Breast epithelium (tissue), 4 donors: ENCODE measurements at places on chromosomes 2 and 18. TPM values are rescaled to one million over a fixed set of nuclear protein-coding genes. Genes with fewer than 3 reads are reported as not detected.

DNA sequence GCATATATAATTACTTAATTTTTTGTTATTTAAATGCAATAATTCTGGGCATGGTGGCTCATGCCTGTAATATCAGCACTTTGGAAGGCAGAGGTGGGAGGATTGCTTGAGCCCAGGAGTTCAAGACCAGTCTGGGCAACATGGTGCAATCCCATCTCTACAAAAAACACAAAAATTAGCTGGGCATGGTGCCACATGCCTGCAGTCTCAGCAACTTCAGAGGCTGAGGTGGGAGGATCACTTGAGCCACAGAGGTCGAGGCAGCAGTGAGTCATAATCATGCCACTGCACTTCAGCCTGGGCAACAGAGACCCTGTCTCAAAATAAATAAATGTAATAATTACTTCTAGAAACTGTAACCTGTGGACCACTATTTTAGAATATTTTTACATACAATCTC, 21.5 kb upstream of the TMEM87B start:
- no peak for DNase-seq

DNA sequence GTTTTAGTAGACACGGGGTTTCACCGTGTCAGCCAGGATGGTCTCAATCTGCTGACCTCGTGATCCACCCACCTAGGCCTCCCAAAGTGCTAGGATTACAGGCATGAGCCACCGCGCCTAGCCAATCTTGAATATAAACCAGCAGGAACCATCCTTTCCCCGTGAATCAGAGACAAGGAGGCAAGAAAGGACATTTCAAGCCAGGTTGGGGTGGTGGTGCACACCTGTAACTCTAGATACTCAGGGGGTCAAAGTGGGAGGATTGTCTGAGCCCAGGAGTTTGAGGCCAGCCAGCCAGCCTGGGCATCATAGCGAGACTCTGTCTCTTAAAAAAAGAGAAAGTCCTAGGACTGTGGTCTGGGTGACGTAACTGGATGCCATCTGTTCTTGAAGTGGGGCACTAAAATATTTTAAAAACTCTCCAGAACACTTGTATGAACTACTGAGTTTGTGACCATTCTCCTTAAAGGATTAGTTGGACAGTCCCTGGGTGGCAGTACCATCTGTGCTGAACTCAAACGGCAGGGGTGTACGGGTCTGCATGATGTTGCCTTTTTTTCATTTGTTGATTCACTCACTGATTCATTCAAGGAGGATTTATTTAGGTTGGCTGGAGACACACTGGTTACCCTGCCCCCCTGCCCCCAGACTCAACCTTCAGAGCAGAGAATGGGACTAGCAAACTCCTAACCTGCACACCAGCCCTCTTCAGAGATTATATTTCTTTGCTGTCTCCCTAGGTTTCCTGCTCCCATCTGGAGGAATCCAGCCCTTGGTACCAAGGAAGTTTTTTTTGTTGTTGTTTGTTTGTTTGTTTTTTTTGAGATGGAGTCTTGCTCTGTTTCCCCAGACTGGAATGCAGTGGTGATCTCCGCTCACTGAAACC, 2.9 kb upstream of the TLX2 start:
- DNase-seq = no peak

Gene UBXN2A
- total RNA-seq = 16.4 TPM

Gene LBX2
- 0.29 TPM for total RNA-seq

Gene ST8SIA5
- total RNA-seq = 0.33 TPM

- DNase-seq = no peak
Observed at GRCh38 chr2:100884145-100884621, 64.2 kb downstream of the NPAS2 start.

Gene UGT1A4
- not detected for total RNA-seq

- no peak for DNase-seq
Observed at GRCh38 chr2:42960842-42961180, 168.4 kb upstream of the HAAO start.

- DNase-seq = peak; percentile 70
Observed at GRCh38 chr18:48488388-48488850, 50.4 kb upstream of the CTIF start.

DNA sequence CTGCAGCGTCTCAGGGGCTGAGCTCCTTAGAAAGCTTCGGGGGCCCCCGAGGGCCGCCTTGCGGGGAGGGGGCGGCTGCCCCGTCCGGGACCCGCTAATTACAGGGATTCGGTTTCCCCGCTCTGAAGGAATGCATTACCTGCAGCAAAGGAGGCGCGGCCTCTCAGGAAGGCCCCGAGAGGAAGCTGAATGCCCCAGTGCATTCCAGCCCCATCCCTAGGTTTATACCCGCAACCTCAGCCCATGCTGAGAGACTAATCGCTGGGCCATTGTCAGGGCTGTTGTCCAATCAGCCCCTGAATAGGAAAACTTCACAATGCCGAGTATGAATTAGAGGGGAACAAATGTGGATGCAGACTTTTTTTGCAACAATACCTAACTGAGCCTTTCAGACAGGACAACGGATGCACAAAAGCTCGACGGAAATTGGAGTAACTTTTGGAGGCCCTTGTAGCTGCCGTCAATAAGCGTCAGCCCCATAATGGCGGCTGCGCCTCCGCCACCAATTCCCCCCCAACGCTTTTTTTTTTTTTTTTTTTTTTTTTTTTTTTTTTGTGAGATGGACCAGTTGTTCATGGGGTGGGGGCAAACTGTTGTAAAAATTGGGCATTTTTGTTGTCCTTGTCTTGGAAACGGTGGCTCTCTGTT, 138.6 kb upstream of the SIX3 start:
- no peak for DNase-seq

Gene CGREF1
- total RNA-seq = 3.2 TPM

Gene STK17B
- total RNA-seq = 85.8 TPM

Gene OSR1
- 18.7 TPM for total RNA-seq

GRCh38 chr2:68806511-68807109, 64.6 kb downstream of the BMP10 start:
- no peak for DNase-seq

- DNase-seq = no peak
Observed at GRCh38 chr2:5035057-5035488, 657.1 kb upstream of the SOX11 start.
